Glomerular endothelial cell (primary cell): ENCODE measurements at places on chromosomes 1 and 21. TPM values are rescaled to one million over a fixed set of nuclear protein-coding genes. Genes with fewer than 3 reads are reported as not detected.

Gene EEIG2
- 2.8 TPM in 2 replicates for total RNA-seq

GRCh38 chr1:32773018-32773763 lies 44.0 kb downstream of the YARS1 start:
- peak; percentile 44 for DNase-seq

- no peak for DNase-seq
Observed at GRCh38 chr1:107413951-107414350, 273.1 kb downstream of the NTNG1 start.

Gene MTF2
- 16.6 and 19.5 TPM in 2 replicates for total RNA-seq
